ENCODE measurements at places on chromosomes 5 and 9.

- DNase-seq, result no peak
Measured at GRCh38 chr9:117927354-117927753, 223.2 kb downstream of the TLR4 start.

DNA sequence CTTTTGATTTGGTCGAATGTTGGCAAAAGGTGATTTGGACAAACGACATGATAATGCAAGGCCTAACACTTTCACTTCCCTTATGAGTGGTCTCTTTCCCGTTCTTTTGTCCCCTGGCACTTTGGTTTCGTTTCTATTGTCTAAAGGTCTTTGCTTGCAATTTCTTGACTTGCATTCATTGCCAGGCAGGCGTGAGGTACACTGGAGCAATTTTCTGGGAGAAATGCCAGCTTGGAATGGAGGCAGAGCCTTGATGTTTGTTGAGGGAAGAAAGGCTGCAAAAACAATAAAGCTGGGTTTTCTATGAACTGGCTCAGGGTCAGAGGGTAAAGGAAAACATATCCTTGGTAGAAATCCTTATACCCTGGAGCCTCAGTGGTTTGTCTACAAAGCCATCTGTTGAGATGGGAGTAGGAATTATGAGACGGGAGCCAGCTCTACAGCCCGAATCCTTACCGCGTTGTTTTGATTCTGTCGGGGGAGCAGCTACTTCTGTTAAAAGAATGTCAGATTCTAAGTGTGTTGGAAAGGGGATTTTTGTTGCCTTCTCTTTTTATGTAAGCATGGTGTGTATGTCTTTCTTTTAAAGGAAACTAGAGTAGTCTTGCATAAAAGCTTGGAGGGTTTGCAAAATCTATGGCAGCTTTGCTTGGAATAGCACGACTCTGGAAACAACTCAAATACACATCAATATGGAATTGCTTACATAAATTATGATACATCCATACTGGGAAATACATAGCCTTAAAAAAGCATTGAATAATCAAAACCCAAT, 158.9 kb downstream of the RMI1 start:
- DNase-seq, result no peak

- no peak for DNase-seq
Measured at GRCh38 chr5:107277485-107278125, 393.1 kb downstream of the EFNA5 start.

GRCh38 chr9:8816361-8816760, 1016.8 kb upstream of the DMAC1 start:
- no peak for DNase-seq

- DNase-seq, result no peak
Measured at GRCh38 chr5:29148581-29148980, 2044.9 kb upstream of the CDH6 start.

- DNase-seq, result peak; percentile 78
Measured at GRCh38 chr5:146565764-146566367, 49.9 kb upstream of the GPR151 start.

- no peak for DNase-seq
Measured at GRCh38 chr9:105693435-105694189, 729 bp upstream of the TMEM38B start.
